ENCODE measurements at places on chromosomes 3 and 15. TPM values are rescaled to one million over a fixed set of nuclear protein-coding genes. Genes with fewer than 3 reads are reported as not detected.

DNA sequence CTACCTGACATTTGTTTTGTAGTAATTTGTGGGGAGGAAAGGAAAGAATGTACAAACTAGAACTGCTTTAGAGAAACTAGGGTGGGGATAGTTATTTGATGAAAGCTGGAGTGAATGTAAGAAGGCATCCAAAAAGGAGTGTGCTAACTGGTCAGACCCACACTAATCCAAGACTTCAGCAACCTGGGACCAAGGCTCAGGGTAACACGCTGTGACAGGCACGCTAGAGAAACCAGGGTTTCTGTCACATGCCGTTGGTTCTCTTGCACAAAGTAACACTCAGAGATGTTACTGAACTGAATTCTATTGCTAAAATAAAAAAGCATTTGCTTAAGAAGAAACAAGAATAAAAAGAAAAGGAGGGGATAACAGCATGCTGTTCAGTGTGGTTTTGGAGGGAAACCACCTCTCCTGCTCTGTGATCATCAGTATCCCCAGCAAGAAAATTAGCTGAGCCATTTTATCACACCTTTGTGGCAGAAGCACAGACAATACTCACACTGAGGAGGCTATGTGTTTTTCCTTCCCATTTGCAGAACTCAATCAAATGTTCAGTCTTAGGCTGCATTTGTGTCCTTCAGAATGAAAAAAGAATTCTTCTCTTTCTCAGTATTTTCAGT is 2.8 kb upstream of the CCDC80 start:
- peaks cover 11% of the 10 kb centered on the region for H3K27me3 ChIP-seq
- no peak for DNase-seq
- peaks cover 18% of the 10 kb centered on the region for H3K4me1 ChIP-seq
- H3K36me3 ChIP-seq, result no peaks in the 10 kb centered on the region

DNA sequence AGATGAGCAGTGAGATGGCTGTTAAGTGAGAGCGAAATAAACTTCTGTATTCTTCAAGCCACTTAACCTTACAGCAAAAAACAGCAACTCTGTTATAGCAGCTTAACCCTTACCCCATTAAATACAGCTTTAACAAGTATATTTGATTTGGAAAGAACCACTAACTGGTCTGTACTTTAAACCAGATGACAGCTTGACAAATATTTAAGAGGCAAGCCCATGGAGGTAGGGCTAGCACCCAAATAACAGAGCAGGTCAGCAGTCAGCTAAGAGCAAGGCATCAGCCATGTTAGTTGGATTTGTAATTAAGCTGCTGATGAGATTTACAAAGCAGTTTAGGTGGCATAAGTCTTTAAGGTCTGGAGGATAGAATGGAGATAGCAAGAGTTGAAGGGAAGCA is 3.5 kb downstream of the LZTFL1 start:
- H3K27ac ChIP-seq, result no peak overlapping the region
- H3K4me3 ChIP-seq, result no peak overlapping the region
- peaks cover 15% of the 10 kb centered on the region for H3K4me1 ChIP-seq
- DNase-seq, result no peak

DNA sequence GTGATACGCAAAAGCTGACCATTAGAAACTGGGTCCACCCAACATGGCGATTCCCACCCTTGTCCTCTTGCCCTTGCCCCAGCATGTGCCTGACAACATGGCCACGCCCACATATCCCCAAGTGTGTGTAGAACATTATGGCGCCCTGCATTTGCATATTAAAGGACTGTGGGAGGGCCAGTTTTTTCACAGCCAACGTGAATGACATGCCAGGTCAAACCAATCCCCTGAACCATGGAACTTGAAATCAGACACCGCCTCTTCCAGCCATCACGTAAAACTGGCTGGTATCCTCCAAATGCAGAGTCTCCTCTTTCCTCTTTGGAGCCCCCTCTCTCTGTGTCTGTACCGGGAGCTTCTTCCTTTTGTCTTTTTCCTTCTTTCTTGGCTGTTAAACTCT is 156.7 kb upstream of the EPHA6 start:
- no peaks in the 10 kb centered on the region for H3K4me1 ChIP-seq
- DNase-seq, result no peak
- H3K27ac ChIP-seq, result no peak overlapping the region
- no peaks in the 10 kb centered on the region for H3K36me3 ChIP-seq
- H3K27me3 ChIP-seq, result no peaks in the 10 kb centered on the region
- H3K4me3 ChIP-seq, result no peak overlapping the region

- no peak overlapping the region for H3K27ac ChIP-seq
- no peak for DNase-seq
- H3K36me3 ChIP-seq, result no peaks in the 10 kb centered on the region
- H3K27me3 ChIP-seq, result no peaks in the 10 kb centered on the region
Observed at GRCh38 chr3:129327510-129327909, 48.8 kb downstream of the HMCES start.

GRCh38 chr15:85788771-85789495 is 5.8 kb downstream of the KLHL25 start:
- no peak overlapping the region for H3K27ac ChIP-seq
- no peaks in the 10 kb centered on the region for H3K36me3 ChIP-seq
- H3K4me3 ChIP-seq, result no peak overlapping the region
- peaks cover 50% of the 10 kb centered on the region for H3K4me1 ChIP-seq
- no peak for DNase-seq

- no peaks in the 10 kb centered on the region for H3K27me3 ChIP-seq
- H3K36me3 ChIP-seq, result no peaks in the 10 kb centered on the region
- H3K27ac ChIP-seq, result no peak overlapping the region
- DNase-seq, result no peak
- H3K4me1 ChIP-seq, result no peaks in the 10 kb centered on the region
Observed at GRCh38 chr15:67329984-67330733, 75.6 kb downstream of the IQCH start.

DNA sequence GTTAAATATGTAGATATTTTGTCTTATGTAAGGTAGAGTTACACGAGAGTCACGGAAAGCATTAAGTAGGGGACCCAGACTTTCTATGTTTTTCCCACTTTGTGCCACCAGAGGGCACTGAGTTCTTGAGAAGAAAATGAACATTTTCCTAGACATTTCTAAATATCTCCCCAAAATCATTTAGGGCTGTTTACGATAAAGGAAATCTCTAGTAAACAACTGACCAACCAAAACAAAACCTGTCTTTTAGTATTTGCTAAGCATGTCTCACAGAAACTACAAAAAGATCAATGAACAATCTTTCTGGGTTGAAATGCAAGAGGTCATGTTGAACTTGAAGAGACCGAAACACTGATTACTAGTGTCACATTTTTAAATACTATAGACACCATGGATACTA is 16.1 kb downstream of the POU1F1 start:
- DNase-seq, result peak; percentile 65
- H3K4me3 ChIP-seq, result no peak overlapping the region
- no peak overlapping the region for H3K27ac ChIP-seq
- no peaks in the 10 kb centered on the region for H3K27me3 ChIP-seq

Gene TASOR
- total RNA-seq, result 73.5 TPM

Gene CADPS
- total RNA-seq, result not detected

Gene MAGI1
- not detected for total RNA-seq

Gene IGF2BP2
- total RNA-seq, result 4.2 TPM

Gene CYP1A1
- total RNA-seq, result not detected

Gene HDC
- total RNA-seq, result 0.14 TPM
